BE2C (cell line): ENCODE measurements at places on chromosomes 6 and 20.
A peak's percentile ranks its signal among the peaks of the same experiment; 100 is the strongest.

DNA sequence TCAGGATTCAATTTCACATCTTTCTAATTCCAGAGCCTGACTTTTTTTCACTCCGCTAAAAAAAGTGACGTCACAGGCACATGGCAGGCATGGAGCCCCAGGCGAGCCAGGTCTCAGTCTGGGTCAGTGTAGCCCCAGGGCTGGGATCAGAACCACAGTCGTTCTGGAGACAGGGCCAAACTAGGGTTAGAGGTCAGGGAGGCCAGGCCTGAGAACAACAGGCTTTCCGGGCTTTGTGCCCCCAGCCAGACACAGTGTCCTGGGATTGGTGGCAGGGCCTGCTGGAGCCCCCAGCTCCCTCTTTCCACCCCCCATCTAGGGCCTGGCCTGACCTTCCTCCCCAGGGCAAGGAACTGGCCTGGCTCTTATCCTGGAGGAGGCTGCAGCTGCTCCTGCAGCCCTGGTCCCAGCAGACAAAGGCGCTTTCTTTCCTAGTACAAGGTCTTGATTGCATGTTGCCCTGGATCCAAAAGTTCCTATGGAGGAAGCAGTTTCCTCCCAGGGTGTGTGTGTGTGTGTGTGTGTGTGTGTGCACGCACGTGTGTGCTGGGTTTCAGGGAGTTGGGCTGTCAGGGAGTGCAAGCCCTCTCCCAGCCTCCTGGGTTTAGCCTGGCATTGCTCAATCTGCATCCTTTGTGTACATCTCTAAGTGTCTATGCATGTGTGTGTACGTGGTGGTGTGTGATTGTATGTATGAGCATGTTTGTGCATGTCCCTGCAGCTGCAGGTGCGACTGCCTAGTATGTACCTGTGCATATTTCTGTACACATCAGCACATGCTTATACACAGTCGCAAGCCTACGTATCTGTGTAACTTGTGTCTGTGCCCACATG is 26.5 kb upstream of the EMILIN3 start:
- no peak for DNase-seq

GRCh38 chr6:2943564-2943955 is 27.8 kb downstream of the SERPINB6 start:
- DNase-seq: no peak

GRCh38 chr6:52415333-52415732 is 4.8 kb upstream of the EFHC1 start:
- DNase-seq: no peak

DNA sequence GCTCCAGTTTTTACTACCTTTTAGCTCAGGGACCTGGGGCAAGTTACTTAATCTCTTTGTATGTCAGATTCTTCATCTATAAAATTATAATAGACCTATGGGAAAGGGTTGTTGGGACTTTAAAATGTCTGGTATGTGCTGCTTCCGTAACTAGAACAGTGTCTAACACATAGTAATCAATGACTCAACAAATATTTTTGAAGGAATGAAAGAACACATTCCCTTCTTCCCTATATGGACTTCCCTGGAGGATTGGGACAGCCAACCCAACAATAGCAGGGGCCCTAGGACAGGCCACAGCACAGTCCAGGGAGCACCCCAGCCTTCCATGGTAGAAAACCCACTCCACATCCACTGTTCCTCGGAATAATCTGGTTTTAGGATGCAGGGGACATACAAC is 50.7 kb upstream of the TPD52L1 start:
- no peak for DNase-seq

DNA sequence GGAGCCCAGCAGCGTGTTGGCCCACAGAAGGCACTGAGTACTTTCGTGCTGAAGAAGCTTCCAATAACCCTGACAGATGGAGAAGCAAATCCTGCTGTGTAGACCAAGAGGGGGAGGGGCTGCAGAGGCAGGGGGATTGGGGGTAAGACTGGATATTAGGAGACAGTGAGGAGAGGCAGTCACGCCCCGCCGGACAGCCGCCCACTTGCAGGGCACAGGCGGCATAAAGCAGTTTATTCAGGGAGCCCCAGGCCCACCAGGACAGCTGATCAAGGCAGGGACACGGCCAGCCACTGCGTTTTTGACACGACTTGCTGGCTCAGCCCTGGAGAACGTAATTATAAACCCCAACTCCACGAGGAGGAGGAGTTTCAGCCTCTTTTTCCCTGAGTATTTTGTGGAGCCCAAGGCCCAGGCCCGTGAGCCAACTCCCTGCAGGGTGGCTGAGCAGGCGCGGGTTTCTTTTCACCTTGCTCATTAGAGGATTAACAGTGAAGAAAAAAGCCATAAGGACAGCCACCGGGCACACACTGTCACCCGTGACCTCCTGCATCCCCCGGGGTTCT is 177.9 kb downstream of the TFAP2C start:
- DNase-seq: no peak

DNA sequence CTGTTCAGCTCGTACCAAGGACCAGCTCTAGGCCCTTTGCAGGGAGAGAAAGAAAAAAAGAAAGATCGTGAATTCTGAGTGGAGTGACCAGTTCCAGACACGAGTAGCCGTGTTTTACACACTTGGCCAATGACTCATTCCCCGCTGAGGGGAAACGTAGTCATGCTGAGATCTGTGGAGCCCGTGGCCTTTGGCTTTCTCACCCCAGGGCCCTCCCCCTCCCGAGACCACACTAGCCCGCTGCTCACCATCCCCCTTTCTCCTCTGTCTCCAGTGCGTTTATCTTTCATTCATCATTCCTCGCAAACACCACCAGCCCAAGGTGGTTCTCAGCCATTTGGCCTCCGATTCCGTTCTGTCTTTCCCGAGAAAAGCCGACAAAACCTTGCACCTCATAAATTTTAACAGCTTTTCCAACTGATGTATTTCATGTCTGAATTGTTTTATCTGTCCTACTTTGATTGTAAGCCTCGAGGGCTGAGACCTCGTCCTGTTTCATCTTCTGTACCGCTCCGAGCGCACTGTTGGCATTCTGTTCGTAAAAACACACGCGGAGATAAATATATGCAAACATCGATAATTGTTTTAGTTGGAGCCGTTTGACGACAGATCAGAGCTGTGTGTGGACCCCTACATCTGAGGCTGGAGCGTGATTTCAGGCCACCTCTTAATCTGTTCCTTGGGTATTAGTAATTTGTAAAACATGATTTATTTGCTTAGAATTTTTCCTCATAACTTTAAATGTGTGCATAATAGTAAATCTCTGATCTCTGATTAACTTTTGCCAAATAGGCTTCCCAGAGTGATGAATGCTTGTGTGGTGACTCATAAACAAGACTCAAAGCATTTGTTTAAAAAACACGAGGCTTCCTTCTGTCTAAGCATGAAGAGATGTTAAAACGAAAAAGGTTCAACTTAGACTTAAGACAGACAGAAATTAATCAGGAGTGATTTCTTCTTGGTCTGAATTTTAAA is 336.6 kb downstream of the CDH4 start:
- DNase-seq: no peak

DNA sequence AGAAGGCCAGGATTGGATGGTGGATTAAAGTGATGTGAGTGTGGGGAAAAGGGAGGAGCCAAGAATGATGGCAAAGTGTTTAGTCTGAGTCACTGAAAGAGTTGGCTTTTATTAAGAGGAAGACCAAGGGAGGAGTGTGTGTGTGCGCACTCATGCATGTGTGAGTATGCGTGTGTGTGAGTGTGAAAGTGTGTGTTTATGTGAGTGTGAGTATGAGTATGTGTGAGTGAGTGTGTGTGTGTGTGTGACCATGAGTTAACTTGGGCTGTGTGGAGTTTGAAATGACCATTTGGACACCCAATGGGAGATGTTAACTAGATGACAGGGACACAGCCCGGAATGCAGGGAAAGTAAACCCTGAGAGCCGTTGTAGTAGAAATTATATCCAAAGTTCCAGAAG is 57.6 kb upstream of the EYA2 start:
- no peak for DNase-seq

GRCh38 chr6:122114717-122115116 is 284.7 kb upstream of the HSF2 start:
- no peak for DNase-seq

DNA sequence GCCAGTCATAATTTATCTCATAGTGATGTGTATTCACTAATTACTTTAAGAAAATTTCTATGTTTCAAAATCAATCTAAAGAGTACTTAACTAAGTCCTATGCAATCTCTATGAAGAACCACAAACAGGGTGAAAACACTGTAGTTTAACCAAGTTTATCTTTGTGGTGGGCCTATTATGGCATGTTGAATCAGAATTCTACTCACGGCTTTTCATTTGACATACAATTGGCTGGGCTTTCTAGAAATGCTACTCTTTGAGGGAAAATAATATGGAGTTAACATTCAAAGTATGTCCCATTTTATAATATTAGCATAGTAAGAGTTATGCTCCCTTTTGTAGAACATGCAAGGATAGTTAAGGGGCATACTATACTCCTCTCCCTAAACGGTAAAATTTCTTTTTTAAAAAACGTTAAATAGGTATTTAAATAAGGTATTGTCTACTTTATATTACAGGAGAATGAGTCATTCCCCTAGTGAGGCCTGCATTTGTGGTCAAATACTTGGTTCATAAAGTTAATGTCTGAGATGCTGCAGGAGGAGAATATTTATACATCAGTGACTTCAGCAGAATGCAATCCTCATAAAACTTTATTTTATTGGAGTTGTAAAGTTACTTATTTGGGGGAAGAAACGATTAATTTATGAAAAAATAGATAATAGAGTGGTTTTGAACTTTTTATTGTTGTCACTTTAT is 1.8 kb downstream of the MOXD1 start:
- no peak for DNase-seq

GRCh38 chr6:22146678-22146930 is 150.2 kb downstream of the PRL start:
- peak; percentile 44 for DNase-seq

DNA sequence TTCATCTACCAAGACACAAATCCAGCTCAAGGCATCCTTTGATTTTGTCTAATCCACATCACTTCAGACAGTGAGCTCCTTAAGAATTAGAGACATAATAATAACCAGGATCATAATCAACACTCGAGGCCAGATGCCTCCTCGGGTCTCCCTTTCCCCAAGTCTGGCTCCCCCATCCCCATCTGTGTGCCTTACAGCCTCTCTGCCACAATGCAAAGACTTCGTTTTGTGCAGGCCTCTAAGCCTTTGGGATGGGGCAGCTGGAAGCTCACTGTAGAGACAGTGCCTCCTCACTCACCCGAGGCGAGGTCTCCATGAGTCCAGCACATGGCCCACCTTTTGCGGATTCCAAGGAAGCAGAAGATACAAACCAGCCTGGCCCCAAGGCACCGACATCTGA is 30.3 kb downstream of the LRFN2 start:
- no peak for DNase-seq

GRCh38 chr6:105432797-105433196 is 29.9 kb upstream of the PREP start:
- DNase-seq: no peak

GRCh38 chr6:163333701-163334663 is 80.5 kb upstream of the QKI start:
- no peak for DNase-seq

GRCh38 chr6:167058261-167058660 is 59.1 kb downstream of the CEP43 start:
- no peak for DNase-seq

DNA sequence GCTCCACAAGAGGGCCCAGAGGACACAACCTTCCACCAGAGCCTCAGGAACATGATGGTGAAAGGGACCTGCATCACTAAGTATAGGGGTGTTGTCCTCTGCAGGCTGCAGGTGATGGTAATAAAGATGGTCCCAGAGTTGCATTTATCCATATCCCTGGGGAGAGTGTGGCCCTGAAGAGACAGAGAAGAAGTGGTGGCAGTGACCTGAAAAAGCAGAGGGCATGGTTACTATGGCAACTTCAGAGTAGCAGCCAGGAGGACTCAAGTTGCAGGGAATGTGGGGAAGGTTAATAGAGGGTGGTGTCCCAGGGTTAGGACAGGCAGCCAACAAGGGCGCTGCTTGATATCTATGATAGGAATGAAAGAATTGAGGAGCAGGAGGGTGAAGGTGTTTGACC is 57.1 kb downstream of the HLA-A start:
- no peak for DNase-seq

DNA sequence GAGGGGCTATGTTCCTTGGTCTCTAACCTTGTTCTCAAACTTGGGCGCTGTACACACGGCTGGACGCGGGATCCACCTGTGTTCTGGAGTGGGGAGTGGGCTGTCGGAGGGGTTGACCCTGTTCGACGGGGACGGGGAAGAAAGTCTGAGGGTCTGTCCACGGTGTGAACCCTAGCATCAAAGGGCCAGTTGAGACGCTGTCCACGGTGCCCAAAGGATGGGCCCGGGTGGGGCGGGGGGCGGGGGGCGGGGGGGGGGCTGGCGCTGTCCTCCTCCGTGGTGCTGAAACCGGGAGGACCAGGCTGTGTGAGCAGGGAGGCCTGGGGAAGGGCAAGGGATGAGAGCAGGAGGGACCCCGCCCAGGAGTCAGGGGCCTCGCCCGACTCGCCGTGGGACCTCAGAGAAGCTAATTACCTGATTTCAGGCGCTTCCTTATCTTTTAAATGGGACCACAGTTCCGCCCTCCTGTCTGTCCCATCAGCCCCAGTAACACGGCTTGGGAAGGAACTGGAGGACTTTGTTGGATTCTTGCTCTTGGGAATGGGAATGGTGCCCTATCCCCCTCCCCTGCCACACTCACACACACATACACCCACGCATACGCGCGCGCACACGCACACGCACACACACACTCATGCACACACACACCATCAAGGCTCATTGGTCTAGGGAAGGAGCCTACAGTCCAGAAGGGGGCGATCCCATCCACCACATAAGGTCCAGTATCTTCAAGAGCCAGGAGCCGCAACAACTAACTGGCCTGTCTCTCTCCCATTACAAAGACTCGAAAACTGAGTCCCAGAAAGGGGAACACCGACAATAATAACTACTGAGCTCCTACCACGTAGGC is 1.0 kb upstream of the VSTM2L start:
- DNase-seq: peak; percentile 64

GRCh38 chr6:39387785-39388184 is 65.3 kb upstream of the KCNK16 start:
- DNase-seq: no peak

GRCh38 chr6:108742041-108742440 is 106.2 kb upstream of the ARMC2 start:
- no peak for DNase-seq

DNA sequence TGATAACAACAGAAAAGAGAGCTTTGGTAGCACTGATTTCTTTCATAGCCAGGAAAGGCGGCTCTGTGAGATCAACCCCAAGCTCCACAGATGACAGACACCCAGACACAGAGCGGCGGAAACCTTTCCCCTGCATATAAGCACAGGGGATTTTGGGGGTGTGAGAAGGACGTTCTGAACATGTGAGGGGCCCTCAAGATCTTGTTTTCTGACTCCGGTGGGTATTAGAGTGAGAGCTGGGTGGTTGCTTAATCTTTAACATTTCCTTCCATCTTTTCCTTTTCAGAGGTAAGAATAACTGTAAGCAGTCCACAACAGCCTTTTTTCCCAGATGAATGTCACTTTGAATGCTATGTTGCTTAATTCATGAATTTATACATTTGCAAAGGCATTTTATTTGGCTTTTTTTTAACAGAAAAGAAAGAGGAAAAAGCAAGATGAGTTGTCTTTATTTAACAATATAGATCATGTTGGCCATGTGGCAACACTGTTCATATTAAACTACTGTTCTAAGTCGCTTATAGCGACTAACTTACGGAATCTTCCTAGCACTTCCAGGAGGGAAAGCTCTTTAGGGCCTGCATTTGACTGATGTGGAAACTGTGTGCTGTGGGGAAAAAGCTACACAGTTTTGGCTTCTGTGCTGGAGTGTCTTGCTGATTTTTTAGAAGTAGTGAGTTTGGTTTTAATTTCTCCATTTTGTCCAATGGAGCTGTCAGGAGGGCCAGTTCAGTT is 80.5 kb upstream of the NAA20 start:
- DNase-seq: no peak

- DNase-seq: no peak
Observed at GRCh38 chr6:130452336-130452735, 86.5 kb downstream of the TMEM200A start.
